Globus pallidus (tissue), 1 donor: ENCODE measurements at places on chromosomes 1 and 21.

DNA sequence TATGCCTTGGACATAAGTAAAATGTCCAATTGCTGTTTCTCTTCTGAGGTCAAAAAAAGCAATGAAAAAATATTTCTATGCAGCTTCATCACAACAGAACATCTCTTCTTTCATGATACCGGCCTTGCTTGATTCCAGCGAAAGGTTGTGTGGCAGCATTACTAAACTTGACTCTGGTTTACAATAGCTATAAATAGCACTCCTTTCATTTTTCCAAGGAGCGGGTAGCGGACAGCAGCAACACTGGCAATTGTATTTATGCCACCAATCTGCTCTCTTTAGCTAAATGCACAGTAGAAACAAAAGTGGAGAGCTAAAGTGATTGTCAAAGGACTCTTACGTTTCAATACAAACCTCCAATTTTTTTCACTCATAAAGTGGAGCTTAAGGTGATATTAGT lies 7.5 kb upstream of the DAB1 start:
- DNase-seq = no peak

DNA sequence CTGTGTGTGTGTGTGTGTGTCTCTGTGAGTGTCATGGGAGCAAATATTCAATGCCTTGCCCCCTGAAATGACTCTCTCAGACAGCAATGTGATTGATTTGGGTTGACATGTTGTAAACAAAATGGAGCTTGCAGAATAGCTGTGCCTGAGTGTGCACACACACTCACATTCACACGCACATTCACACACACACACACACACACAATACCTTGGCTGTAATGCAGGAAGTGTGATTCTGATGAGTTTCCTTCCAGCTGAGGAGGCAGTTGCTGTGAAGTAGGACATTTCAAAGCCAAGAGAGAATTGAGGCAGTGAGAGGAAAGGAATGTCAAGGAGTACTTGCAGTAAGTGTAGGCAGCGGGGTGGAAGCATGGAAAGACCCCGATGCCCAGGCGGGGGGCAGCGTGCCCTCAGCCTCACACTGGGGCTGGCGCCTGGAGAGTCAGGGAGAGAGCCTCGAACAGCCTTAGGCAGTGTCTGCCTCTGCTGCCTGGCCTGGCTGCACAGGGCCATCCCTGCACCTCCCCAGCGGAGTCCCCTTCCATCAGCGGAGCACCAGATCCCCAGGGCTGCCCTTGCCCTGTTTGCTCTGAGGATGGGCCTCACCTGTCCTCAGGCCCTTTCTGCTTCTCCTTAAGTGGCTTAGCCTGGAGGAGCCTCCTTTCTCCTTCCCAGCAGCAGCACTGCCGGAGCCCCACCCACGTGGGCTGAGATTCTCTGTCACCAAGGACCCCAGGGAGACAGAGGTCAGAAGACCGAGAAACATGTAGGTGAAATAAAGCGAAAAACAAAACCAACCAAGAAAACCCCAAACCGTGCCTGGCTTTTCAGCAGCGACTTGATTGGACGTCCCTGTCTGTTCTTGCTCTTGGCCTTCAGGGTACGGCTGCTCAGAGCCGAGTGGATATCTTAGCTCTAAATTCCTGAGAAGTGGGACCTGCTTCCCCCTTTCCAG lies 9.2 kb downstream of the VASH2 start:
- no peak for DNase-seq

- no peak for DNase-seq
Measured at GRCh38 chr1:104706631-104707147, 957.0 kb downstream of the AMY1C start.

DNA sequence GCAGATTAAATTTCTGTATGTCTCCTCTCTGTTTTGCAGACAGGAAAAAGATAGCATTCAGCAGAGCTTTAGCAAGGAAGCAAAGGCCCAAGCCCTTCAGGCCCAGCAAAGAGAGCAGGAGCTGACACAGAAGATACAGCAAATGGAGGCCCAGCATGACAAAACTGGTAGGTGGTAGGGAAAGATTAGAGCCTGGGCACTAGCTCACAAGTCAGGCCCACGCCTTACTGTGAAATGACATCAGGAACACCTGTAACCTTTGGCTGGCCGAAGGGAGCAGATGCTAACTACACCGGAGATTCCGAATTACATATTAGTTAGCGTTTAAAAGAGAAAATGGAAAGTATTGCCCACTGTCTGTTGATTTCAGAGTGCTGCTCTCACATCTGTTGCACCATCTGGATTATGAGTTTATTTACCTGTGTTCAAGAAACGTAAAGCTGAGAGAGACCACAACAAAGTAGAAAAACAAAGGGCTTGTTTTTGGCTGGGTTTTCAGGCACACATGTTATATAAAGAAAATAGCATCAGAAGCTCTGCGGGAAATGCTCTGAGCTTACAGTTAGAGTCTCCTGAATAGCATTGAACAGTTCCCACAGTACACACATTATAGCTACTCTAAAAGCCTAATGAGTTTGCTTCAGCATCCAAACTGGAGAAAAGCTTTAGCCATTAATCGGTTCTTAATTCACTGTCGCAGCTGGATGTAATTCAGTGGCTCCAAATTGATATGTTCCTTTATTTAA lies 160.0 kb downstream of the SDCCAG8 start:
- no peak for DNase-seq

- DNase-seq = no peak
Measured at GRCh38 chr1:151292207-151293030, 10.3 kb downstream of the ZNF687 start.

- DNase-seq = peak; percentile 7
Measured at GRCh38 chr1:31297277-31298247, 730 bp downstream of the ZCCHC17 start.

- no peak for DNase-seq
Measured at GRCh38 chr1:168100315-168101002, 36.3 kb downstream of the GPR161 start.

DNA sequence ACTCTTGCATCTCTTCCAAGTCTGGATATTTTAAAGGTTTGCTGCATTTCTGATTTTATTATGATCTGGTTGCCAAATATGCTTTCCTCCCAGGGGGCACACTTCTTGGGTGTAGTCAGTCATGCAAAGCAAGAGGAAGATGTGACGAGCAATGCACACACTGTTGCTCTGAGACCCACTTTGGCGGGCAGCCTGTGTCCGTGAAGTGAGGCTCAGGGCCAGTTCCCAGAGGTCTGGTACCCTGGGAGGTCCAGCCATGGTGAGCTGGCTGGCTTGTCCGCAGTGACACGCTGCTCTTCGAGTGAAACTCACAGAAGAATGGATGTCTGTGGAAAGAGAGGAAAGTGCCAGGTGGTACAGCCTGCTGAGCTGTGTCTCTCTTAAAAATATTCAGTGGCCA lies 52.8 kb upstream of the EDN2 start:
- no peak for DNase-seq

DNA sequence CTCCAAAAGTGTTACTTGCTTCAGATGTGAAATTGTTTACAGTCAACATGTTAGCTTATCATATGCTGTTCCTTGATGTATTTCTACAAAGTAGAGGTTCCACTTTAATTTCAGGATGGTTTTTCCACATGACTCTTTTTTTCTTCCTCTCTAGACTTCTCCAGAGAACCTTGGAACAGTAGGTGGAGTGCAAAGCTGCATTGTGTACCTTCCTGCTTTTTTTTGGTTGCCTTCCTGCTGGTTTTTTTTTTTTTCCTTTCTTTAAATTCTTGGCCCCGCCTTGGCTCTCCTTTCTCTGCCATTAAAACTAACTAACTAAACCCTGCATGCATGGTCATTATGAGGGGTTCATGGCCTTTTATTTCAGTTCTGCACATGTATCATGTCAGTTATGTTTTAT lies 48.2 kb upstream of the RCC1 start:
- DNase-seq = no peak

DNA sequence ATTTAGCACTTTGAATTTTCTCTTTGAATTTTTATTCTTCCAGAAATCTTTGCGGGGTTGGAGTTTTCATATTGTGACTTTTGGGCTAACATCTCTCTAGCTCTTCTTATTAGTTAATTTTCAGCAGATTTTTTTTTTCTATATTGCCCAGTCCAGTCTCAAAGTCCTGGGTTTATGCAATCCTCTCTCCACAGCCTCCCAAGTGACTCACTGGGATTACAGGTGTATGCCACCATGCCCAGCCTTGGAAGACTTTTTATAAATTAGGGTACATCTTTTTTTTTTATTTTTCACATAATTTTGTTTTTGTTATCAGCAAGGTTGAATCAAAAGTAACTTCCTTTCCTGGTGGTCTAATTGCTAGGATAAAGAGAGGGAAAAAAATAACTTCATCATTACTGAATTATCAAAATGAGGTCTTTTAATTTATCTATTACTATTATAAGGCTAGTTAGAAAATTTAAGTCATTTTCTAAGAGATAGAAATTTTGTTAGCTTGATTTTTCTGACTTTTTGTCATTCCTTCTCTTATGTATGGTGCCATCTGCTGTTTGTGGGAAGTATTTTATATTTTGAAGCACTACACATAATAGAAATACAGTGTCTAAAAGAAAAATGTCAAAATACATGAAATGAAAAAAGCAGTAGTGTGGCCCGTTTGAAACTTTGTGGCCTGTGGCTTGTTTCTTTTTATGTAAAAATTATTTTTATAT lies 273.4 kb upstream of the CACYBP start:
- peak; percentile 39 for DNase-seq

- DNase-seq = no peak
Measured at GRCh38 chr1:33819913-33820311, 44.0 kb upstream of the HMGB4 start.

DNA sequence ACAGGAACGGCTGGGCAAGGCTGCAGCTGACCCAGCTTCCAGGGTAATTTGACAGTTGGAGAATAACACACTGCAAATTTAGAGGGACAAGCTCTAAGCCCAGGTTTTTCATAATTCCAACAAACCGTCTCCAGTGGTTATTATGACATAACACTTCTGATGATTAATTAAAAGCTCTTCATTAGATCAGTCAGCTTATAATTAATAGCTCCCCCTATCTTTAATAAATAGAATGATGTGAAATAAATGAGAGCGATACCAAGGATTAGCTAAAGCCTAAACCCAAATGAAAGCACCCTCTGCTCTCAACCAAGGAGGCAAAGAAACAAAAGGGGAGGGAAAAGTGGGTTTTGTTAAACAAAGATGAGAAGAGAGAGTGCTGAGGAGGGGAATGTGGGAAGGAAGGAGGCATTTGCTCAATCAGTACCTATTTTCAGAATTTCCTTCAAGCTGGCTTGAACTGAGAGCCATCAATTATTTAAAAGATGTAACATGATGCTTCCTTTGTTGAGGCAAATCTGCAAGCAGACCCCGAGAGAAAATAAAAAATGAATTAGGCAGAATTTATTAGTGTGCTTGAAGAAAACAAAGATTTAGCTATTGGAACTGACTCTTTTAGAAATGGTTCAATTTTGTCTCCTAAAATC lies 221.8 kb upstream of the ESRRG start:
- DNase-seq = no peak

DNA sequence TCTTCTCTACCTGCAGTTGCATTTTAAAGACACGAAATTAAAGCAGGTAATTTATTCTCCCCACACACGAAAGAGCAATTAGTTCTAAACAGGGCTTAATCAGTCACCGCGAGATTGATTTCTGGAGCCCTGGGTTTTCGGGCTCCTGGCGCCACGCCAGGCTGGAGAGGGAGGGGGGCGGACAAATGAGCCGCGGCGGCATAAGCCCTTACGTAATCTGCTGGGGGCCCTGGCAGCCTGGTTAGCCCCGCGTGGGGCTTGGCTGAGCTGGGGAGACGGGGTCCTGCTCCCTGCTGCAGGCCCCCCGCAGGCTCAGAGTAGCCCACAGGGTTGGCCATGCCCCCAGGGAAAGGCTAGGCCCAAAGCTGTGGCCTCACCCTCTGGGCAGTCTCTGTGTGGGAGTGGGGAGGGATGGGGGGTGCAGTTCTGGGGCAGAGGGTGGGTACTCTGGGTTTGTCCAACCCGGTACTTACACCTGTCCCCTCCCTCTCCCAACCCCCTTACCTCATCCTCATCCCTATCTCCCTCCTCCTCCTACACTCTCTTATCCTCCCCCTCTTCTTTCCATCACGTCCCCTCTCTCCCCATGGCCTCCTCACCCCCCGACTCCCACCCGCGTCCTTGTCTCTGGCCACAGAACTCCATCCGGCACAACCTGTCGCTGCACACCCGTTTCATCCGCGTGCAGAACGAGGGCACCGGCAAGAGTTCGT lies 19.9 kb downstream of the FOXO6 start:
- DNase-seq = no peak

DNA sequence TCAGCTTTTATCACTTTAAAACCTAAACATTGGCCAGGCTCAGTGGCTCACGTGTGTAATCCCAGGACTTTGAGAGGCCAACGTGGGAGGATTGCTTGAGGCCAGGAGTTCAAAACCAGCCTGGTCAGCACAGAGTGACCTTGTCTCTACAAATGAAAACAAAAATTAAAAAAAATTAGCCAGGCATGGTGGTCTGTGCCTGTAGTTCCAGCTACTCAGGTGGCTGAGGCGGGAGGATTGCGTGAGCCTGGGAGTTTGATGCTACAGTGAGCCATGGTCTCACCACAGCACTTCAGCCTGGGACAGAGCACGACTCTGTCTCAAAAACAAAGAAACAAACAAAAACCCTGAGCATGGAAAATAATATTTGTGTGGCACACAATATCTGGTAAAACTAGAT lies 143.5 kb upstream of the HNRNPU start:
- DNase-seq = no peak

- DNase-seq = no peak
Measured at GRCh38 chr1:226447932-226448665, 40.2 kb upstream of the PARP1 start.

GRCh38 chr21:45056296-45056904 lies 18.0 kb upstream of the ADARB1 start:
- no peak for DNase-seq

GRCh38 chr21:17449701-17450100 lies 63.1 kb upstream of the CXADR start:
- DNase-seq = no peak

- DNase-seq = no peak
Measured at GRCh38 chr1:17198476-17199258, 6.3 kb upstream of the PADI1 start.

GRCh38 chr1:43206600-43207228 lies 34.6 kb downstream of the CFAP57 start:
- no peak for DNase-seq

DNA sequence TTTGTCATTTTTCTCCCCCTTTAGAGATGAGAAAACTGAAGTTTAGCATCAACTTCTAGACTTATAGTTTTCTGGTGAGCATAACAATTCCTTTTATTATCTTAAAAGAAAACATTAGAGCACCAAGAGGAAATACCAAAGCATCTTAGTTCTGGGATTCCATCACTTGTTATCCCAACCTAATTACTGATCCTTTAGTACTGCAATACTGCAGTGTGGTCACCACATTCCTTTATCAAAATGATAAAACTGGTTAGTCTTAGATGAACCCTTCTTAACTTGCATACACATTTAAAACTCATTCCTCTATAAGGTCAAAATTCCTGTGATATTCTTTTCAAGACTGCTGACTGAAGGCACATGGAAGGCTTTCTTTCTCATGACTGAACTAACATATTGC lies 23.1 kb downstream of the SOD1 start:
- DNase-seq = no peak
